Vein endothelial cell (primary cell): ENCODE measurements at places on chromosomes 11 and 22. TPM values are rescaled to one million over a fixed set of nuclear protein-coding genes. Genes with fewer than 3 reads are reported as not detected.

Gene MCAM
- 1,416 and 4,821 TPM in 2 replicates for total RNA-seq

Gene EMID1
- total RNA-seq: under 0.01 TPM in 1 of 2 replicates, not detected in the other

Gene OR56A5
- not detected in 2 replicates for total RNA-seq

Gene USP2
- 0.29 TPM in 1 of 2 replicates, not detected in the other for total RNA-seq

Gene KCNQ1
- total RNA-seq: under 0.01 TPM in 1 of 2 replicates, not detected in the other

Gene EXPH5
- total RNA-seq: under 0.01 and 0.19 TPM in 2 replicates

Gene MS4A7
- not detected in 2 replicates for total RNA-seq

Gene ZBED5
- total RNA-seq: 20.6 and 26.1 TPM in 2 replicates

Gene GRM5
- 0.33 and 0.67 TPM in 2 replicates for total RNA-seq

Gene COPB1
- total RNA-seq: 222 and 266 TPM in 2 replicates

Gene HTR3A
- not detected in 2 replicates for total RNA-seq

Gene TBCEL
- total RNA-seq: 23.5 and 32.9 TPM in 2 replicates

Gene RPL27A
- 651 and 1,142 TPM in 2 replicates for total RNA-seq

Gene KIF18A
- 8.5 and 12.8 TPM in 2 replicates for total RNA-seq

Gene DENND6B
- 2.1 and 4.2 TPM in 2 replicates for total RNA-seq

Gene SCGB1D2
- total RNA-seq: not detected in 2 replicates

Gene ST14
- total RNA-seq: under 0.01 TPM in 1 of 2 replicates, not detected in the other

Gene BTBD18
- not detected in 2 replicates for total RNA-seq
